A549 treated with ZK216348 at 1 μM for 4 hours (cell line): ENCODE measurements at places on chromosomes 11 and 22. TPM values are rescaled to one million over a fixed set of nuclear protein-coding genes. Genes with fewer than 3 reads are reported as not detected.

THY1 gene
- 12.5 to 15.2 TPM (median 13.7 TPM) in 5 replicates for total RNA-seq

GLYAT gene
- total RNA-seq: not detected in 5 replicates

PIWIL4 gene
- 0.17 to 0.78 TPM (median 0.30 TPM) in 5 replicates for total RNA-seq

NPTXR gene
- total RNA-seq: 8.3 to 15.1 TPM (median 11.2 TPM) in 5 replicates

TRPM5 gene
- not detected in 5 replicates for total RNA-seq

FAM181B gene
- total RNA-seq: 0.06 to 0.09 TPM (median 0.06 TPM) in 3 of 5 replicates, not detected in the others

LRP4 gene
- 6.0 to 8.5 TPM (median 7.6 TPM) in 5 replicates for total RNA-seq

ANKRD13D gene
- 16.2 to 30.1 TPM (median 24.8 TPM) in 5 replicates for total RNA-seq

ARVCF gene
- total RNA-seq: 0.91 to 3.0 TPM (median 2.4 TPM) in 5 replicates

C11orf91 gene
- 0.59 to 4.0 TPM (median 1.0 TPM) in 5 replicates for total RNA-seq

KRTAP5-11 gene
- not detected in 5 replicates for total RNA-seq

OSBP2 gene
- total RNA-seq: 7.9 to 13.0 TPM (median 10.7 TPM) in 5 replicates

RDX gene
- 111 to 152 TPM (median 150 TPM) in 5 replicates for total RNA-seq

BAIAP2L2 gene
- 4.8 to 7.5 TPM (median 5.9 TPM) in 5 replicates for total RNA-seq

PRMT3 gene
- 21.3 to 39.2 TPM (median 30.6 TPM) in 5 replicates for total RNA-seq

C11orf87 gene
- total RNA-seq: not detected in 5 replicates
